ENCODE measurements at places on chromosomes 1 and 21.

DNA sequence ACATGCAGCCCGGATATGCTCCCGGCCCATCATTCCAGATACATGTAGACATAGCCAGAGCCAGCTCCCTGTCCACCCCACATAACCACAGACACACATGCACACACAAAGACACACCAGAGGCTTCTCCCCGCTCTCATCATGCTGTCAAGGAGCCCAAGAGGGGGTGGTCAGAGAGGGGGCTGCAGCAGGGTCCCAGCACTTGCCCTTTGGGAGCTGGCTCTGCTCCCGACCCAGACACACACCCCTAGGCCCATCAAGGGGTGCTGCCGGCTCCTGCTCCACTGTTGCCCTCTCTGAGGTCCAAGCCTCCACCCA is 2.6 kb downstream of the PTAFR start:
- no peak for DNase-seq

DNA sequence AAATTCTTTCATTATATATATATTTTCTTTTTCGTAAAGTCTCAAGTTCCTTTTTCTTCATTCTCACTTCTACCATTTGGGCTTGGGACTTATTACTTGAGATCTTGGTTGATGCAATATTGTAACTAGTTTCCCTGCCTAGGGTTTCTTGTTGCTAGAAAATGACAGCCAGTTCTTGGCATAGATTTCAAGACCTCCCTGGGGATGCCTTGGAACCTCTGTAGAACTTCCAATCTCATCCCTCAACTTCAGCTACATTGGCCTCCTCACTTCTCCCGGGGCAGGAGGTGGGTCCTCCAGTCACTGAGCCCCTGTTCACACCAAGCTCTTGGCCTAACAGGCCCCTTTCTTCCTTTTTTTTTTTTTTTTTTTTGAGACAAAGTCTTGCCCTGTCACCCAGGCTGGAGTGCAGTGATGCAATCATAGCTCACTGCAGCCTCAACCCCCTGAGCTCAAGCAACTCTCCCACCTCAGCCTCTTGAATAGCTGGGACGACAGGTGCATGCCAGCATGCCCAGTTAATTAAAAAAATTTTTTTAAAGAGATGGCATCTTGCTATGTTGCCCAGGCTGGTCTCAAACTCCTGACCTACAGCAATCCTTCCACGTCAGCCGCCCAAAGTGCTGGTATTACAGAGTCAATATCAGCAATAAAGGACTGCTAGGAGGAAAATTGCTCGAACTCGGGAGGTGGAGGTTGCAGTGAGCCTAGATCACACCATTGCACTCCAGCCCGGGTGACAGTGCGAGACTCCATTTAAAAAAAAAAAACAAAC is 33.1 kb downstream of the MAP3K7CL start:
- no peak for DNase-seq

DNA sequence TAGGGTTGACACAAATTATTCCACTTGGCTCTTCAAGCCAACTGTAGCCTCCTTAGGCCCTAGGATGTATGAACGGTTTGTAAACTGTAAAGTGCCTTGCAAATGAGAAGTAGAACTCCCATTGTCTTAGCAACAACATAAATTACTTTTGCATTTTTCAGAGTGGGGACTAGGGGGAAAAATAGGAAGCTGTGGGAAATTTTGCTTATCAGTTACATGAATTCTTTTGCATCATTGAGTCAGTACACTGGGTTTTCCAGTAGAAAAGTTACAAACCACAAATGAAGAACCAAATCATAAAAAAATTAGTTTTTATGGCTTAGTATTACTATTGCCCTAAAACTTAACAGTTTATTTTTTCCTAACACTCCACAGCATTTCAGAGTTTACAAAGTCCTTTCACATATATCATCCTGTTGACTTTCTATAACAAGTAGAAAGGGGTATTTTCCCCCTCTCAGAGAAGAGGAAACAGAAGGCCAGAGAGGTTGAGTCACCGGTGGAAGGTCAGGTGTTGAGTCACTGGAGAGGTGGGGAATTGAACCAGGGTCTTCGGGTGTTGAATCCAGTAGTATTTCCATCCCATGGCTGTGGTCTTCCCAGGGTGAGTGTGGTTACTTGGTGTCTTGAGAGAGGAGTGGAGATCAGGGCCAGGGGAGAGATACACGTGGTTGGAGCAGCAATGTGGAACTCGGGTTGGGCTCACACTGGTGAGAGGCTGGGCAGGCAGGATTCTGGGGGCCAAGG is 71.9 kb upstream of the USP24 start:
- DNase-seq, result peak; percentile 15

- no peak for DNase-seq
These were observed 750 bp upstream of the PTGFRN start for GRCh38 chr1:116908820-116909511.

GRCh38 chr1:229440851-229441537 is 7.1 kb upstream of the ACTA1 start:
- DNase-seq, result peak; percentile 33

- DNase-seq, result peak; percentile 80
These were observed 48.3 kb upstream of the TDRD10 start for GRCh38 chr1:154453574-154454352.

- no peak for DNase-seq
These were observed 621.9 kb downstream of the NPHP4 start for GRCh38 chr1:5370311-5370710.

DNA sequence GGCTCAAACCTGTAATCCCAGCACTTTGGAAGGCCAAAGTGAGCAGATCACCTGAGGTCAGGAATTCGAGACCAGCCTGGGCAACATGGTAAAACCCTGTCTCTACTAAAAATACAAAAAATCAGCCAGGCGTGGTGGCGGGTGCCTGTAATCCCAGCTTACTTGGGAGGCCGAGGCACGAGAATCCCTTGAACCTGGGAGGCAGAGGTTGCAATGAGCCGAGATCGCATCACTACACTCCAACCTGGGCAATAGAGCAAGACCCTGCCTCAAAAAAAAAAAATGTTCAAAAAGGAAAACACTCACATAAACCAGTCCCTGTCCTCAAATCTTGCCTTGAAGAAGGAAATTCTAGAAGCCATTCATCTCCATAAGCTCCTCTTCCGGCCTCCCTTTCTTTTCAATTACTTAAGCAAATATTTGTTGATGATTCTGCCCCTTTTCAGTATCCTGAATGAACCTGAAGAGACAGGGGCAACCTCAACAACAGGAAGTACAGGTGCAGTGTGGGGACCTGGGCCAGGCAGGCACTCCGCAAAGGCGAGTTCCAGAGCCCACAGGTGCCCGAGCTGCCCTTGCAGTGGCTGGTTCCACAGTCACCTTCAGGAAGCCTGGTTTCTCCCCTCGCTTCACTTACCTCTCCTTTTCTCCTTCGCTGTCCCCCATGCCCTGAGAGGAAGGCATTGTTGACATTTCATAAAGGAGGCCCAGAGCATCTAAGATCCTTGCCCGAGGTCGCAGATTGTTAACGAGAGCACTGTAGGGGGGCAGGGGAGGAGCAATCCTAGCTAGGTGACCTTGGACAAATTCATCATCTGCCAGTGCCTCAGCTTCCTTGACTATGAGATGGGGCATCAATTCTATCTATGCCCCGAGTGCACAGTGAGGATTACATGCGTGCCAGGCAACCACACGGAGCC is 8.9 kb upstream of the LEFTY1 start:
- no peak for DNase-seq

- no peak for DNase-seq
These were observed 50.8 kb upstream of the ECE1 start for GRCh38 chr1:21341022-21341421.

DNA sequence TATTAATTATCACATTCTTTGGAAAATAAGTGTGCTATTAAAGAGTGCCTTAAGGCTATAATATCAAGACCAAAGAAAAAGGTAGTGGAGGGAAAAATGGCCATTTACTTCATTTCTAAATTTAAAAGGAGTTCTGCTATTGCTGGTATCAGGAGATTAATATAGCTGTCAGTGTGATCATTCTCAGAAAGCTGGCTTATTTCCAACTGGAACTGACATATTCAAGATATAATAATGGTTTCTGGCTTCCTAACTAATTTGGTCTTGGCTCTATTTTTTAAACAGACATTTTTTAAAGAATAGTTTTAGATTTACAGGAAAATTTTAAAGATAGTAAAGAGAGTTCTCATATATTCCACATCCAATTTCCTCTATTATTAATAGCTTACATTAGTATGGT is 42.0 kb downstream of the ZC3H11B start:
- no peak for DNase-seq

- DNase-seq, result peak; percentile 76
These were observed 97.9 kb upstream of the MARK1 start for GRCh38 chr1:220430059-220430458.

- DNase-seq, result no peak
These were observed 71.4 kb upstream of the ZBTB40 start for GRCh38 chr1:22380024-22380785.

DNA sequence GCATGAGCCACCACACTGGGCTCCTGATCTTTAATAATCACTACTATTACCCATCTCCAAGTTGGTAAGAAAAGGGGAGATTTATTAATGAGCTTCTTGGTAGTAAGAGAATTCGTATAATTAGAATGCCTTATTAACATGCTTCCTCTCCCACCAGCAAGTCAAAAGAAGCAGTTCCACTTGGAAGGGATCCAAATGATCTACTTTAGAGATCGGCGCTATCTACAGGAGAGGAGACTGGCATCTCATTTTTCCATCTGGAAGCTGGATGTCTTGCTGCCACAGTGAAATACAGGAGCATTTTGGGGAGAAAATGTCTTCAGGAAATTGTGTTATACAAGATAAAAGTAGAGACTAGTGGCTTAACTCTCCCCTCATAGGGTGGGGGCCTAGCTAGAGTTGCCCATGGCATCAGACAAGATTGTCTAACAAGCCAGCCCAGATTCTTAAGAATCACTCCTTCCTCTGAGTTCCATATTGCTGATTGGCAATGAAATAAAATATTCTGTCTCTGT is 33.6 kb upstream of the CAMSAP2 start:
- no peak for DNase-seq

- DNase-seq, result no peak
These were observed 103.2 kb upstream of the ZNF644 start for GRCh38 chr1:91124989-91125417.

- DNase-seq, result peak; percentile 38
These were observed 84.1 kb upstream of the C21orf91 start for GRCh38 chr21:17903029-17903806.

DNA sequence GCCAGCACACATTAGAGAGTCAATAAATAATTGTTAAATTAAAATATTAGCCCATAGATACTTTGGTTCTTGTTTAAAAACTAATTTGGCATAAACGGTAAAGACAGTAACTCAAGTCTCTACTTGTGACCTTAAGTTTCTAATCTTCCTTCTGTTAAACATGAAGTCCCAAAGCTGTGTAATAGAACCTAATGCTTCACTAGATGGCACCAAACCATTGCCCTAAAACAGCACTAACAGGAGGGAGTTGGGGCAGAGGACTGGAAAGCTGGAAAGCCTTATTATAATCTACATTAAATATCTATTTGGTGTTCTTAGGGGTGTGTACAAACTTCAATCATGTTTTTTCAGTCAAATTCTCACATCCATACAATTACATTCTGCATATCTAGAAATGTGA is 176.7 kb downstream of the OLFM3 start:
- peak; percentile 36 for DNase-seq

Data from renal cortical epithelial cell (primary cell).